Neuronal stem cell (in vitro differentiated cells): ENCODE measurements at places on chromosomes 12 and 14.

DNA sequence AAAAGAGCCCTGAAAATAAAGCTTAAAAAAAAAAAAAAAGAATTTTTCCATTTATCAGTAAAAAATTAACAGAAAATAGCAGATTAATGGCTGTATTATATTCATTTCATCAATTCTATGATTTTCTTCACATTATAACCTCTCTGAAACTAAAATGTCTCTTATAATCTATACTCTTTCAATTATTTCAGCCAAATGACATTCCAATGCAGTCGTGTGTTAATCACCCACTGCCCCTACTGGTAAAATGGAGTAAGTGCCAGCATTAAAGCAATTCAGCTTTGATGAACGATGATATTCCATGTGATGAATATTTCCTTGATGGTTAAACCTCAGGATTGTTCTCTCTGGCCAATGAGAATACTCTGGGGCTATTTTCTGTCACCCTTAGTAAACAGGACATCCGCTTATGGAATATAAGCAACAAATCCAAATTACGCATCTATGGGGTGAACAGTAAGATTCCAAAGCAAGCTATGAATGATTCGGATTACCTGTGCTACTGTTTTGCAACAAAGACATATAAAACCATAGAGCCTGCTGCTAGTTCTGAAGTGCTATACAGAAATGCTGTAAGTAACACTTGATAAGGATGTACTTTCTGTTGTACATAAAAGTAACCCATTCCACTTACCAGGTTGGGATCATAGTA lies 20.3 kb upstream of the SYCP3 start:
- DNase-seq, result no peak

DNA sequence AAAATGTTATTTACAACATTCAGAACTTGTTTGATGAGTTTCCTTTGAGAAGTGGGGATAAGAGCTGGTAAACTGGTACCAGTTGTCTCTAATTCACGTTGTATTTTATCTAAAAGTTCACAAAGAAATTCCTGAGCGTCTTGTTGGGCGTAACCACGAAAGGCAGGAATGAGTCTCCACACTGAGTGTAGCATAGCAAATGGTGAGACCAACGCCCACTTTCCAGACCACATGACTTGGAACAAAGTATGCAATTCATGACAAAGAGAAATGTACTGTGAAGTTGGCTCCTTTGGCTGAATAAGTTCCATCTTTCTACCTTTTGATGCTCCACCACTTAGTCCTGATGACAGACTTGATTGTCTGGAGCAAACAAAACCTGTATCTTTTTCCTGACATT lies 18.4 kb downstream of the USP44 start:
- DNase-seq, result no peak

GRCh38 chr12:78156751-78157150 lies 326.1 kb downstream of the NAV3 start:
- no peak for DNase-seq

GRCh38 chr14:70827347-70827746 lies 18.0 kb upstream of the MAP3K9 start:
- DNase-seq, result no peak

- DNase-seq, result no peak
Observed at GRCh38 chr14:94857950-94858349, 88.0 kb upstream of the GSC start.

DNA sequence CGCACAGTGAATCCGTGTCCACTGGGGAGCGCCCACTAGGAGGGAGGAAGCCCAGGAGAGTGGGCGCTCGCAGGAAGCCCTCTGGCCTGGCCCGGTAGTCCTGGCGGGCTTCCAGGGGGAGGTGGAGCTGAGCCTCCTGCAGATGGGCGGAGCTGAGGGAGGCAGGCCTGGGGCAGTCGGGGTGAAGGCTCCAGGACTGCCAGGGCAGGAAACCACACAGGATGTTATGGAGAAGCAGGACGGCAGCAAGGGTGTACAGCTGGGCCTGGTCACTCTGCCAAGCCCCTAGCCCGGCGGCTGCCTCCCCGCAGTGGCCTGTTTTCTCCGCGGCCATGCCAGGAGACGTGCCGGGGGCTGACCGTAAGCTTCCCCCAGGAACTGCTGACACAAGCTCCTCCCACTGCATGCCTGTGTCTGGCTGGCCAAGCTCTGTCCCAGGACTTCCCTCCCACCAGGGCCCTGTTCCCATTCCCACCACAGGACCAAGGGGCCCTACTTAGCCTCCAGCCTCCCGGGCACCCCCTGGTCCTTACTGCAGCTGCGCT lies 143.4 kb upstream of the C14orf180 start:
- DNase-seq, result no peak

DNA sequence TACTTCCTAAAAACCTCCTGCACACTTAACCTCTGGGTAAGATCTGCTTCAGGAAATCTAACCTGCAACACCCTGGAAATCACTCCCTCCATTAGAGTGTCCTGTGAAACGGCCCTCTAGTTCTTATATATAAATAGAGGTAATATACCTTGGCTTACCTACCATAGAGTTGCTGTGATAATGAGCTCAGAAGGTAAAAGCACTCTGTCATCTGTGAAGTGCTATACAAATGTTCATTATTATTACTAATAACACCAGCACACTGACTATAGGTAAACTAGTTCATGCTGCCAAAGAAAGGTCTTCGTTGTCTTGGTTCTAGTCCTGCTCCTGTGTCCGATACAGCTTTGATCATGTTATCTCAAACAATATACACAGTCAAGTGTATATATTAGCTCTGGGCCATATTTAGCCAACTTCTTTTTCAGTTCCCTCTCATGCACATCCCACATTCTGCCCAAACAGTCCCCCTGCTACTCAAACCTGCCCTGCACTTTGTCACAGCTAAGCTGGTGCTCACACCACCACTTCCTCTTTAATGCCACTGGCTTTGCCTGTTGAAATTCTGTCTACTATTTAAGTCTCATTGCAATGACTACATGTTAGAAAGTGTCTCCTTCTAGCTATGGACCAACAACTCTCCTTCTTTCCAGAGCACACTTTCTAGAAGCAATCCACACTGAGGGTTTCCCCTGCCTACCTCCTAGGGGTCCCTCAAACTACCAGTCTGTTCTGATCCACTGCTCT lies 5.1 kb downstream of the E2F7 start:
- DNase-seq, result no peak

DNA sequence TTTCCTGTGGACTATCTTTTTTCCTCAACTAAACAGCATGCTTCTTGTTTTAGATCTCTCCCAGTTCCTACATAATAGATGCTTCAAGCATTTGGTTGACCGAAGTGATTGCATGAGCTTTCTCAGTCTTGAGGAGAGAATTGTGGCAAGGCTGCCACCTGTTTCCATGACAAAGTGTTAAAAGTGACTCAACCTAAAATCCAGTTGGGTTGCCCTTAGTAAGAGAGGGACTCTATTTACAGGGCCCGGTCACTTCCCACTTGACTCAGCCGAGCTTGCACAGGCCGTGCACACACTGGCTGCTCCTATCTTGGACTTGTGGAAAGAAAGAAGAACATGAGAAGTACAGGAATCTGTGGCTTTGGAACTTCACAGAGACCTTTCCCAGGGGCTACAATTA lies 2.1 kb upstream of the B4GALNT3 start:
- DNase-seq, result no peak

DNA sequence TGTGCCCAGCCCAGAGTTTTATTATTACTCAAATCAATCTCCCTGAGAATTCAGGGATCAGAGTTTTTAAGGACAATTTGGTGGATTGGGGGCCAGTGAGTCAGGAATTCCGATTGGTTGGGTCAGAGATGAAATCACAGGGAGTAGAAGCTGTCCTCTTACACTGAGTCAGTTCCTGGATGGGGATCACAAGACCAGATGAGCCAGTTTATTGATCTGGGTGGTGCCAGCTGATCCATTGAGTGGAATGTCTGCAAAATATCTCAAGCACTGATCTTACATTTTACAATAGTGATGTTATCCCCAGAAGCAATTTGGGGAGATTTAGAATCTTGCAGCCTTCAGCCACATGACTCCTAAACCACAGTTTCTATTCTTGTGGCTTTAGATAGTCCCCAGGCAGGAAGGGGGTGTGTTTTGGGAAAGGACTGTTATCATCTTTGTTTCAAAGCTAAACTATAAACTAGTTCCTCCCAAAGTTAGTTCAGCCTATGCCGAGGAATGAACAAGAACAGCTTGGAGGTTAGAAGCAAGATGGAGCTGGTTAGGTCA lies 89.1 kb upstream of the CNOT2 start:
- DNase-seq, result no peak

DNA sequence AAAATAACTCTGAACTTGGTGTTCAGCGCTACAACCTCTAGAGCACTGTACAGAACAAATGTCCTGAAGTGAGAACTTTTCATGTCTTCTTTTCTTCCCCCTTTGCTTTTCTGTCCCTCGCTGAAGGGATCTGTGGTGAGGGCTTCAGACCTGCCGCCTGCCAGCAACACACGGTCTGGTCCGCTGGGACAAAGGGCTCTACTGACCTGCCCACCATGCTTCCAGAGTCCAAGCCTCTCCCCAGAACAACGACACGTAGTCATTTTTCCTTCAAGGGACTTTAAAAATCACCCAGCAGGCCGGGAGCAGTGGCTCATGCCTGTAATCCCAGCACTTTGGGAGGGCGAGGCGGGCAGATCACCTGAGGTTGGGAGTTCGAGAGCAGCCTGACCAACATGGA lies 140.4 kb downstream of the EFCAB11 start:
- DNase-seq, result no peak

- DNase-seq, result no peak
Observed at GRCh38 chr12:21336656-21337055, 1.9 kb upstream of the SLCO1A2 start.

DNA sequence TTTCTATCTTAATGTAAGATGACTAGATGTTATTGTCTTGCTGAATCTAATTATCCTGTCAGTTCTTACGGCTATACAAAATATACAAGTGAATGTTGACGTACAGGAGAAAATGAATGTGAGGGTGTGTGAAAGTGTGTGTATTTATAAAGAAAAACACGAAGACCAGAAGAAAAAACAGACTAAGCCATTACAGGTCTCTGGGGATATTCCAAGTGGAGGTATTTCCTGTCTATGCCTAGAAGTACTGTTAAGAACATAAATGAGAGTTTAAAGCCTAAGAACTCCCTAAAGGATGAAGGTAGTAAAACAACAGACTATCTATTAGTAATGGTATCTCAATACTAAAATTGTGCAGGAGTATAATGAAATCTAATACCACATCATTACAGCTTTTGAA lies 7.6 kb downstream of the MDM1 start:
- no peak for DNase-seq

DNA sequence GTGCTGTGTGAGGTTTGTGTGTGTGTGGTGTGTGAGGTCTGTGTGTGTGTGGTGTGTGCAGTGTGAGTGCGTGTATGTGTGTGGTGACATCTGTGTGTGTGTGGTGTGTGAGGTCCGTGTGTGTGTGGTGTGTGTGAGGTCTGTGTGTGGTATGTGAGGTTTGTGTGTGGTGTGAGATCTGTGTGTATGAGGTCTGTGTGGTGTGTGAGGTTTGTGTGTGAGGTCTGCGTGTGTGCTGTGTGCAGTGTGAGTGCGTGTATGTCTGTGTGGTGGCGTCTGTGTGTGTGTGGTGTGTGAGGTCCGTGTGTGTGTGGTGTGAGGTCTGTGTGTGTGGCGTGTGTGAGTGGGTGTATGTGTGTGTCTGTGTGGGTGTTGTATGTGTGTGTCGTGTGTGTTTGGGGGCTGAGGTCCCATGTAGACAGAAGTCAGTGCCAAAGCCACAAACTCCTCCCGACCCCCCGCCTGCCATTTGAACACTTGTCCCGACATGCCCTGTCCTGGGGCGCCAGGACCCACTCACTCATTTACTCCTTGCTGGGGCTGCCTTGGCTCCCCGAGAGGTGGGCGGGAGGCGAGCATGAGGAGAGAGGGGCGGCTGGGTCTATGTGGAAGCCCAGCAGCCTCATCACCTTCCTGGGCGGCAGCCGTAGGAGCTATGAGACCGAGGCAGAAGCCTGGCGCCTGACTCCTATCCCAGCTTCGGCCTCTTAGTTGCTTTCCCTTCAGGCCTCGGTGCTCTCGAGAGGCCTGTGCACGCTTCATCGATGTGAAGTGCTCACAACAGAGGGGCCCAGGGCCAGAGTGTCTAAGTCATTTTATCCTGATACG lies 20.5 kb downstream of the RILPL1 start:
- no peak for DNase-seq

DNA sequence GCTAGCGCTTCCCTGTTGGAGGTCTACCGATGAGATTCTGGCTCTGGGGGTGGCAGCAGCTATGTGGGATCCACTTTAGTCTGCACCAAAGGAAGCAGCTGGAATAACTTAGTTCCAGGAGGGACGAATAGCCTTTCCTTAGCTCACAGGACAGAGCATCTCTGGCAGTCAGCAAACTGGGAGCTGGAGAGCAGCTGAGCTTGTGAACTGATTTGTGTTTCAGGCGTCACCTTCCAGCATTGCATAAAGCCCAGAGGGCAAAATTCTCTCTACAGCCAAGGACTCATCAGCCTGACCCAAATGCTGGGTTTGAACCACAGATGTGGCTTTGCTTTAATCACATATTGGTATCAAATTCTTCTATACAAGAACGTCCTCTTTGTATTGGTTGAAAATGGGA lies 81.9 kb upstream of the PELI2 start:
- no peak for DNase-seq

GRCh38 chr14:75650253-75651058 lies 10.2 kb downstream of the ERG28 start:
- DNase-seq, result no peak

GRCh38 chr14:92099802-92100201 lies 6.6 kb downstream of the ATXN3 start:
- no peak for DNase-seq

- DNase-seq, result no peak
Observed at GRCh38 chr12:22160396-22161003, 114.5 kb downstream of the CMAS start.

- no peak for DNase-seq
Observed at GRCh38 chr14:56333359-56334292, 215.4 kb downstream of the PELI2 start.

DNA sequence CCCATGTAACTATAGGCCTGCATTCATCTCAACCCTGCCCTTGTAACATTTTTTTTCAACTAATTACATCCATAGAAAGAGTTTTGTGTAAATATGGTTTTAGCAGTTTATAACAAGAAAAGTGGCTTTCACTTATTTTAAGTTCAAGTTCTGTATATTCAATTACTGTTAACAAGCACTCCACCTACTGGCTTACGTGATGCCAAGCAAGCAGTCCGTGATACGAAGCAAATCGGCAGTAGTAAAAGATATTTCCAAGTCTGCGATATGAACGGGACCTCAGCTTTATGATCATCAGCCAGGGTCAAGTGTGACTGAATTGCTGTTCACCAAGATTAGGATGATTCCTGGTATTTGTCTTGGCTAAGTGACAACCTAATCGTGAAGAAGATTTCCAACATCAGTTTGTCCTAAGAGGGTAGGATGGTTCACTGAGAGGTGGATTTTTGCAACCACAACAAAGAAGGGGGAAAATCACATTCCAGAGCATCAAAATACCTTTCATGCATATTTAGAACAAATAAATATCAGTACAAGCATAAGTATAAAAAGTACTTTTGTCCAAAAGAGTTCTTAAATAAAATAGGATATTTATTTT lies 456.2 kb downstream of the FOXG1 start:
- no peak for DNase-seq

DNA sequence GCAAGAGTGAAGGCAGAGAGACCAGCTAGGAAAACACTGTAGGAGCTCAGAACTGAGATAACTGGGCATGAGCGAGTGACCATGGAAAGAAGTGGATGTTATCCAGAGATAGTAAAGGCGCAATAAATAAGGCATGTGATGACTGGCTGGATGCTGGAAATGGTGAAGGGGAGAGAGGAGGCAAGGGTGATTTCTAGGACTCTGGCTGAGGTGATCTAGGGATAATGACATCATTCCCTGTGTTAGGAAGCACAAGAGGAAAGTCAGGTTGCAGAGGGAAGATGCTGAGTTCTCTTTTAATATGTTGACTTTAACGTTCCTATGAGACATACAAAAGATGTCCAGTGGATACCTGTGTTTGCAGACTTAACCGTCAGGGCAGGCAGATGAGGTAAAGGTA lies 78.7 kb downstream of the C12orf56 start:
- no peak for DNase-seq
